ENCODE measurements at places on chromosomes 13 and 19.

DNA sequence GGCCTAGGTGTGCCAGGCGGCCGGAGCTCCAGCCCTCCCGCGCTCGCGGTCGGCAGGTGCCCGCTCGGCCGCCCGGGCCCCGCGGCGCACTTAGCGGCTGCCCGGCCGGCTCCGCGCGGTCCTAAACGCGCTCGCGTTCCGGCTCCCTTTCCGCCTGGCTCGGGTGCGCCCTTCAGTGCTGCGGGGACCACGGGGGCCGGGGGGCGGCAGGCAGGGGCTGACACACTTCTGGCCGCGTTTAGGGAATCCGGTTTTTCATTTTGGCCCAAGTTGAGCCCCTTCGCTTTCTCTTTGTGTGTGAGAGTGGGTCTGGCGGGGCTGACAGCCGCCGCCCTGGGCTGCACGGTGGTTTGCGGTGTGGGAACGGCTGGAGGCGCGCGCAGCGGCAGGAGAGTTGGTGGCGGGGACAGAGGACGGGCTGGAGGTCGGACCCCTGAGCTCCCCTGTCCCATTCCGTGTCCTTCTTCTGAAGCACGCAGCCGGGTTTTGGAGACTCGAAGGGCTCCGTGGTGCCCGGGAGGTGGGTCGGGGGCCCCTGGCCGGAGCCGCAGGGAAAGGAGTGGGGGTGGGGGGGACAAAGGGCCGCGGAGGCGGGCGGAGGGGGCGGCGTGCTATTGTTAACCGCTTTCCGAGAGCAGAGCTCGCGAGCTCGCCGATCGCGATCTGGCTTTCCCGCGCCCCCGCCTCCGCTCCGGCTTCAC lies 3.1 kb downstream of the FGF9 start:
- DNase-seq, result no peak

DNA sequence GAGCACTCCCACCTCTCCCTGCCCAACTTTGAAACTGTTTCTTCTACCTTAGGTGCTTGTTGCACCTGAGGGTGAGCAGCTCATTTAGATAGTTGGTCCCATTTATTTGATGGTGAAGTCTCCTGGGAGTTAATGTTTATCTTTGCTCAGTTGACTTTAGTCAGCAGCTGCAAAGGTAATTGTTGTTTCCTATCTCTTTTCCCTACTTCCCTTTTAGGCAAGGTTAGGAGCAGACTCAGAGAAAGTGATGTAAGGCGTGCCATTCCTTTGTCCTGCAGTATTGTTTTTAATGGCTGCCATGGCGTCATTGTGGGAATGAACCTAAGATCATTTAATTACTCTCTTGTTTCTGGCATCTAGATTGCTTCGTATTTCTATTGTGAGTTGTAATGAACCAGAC lies 11.6 kb downstream of the AKAP11 start:
- DNase-seq, result no peak

DNA sequence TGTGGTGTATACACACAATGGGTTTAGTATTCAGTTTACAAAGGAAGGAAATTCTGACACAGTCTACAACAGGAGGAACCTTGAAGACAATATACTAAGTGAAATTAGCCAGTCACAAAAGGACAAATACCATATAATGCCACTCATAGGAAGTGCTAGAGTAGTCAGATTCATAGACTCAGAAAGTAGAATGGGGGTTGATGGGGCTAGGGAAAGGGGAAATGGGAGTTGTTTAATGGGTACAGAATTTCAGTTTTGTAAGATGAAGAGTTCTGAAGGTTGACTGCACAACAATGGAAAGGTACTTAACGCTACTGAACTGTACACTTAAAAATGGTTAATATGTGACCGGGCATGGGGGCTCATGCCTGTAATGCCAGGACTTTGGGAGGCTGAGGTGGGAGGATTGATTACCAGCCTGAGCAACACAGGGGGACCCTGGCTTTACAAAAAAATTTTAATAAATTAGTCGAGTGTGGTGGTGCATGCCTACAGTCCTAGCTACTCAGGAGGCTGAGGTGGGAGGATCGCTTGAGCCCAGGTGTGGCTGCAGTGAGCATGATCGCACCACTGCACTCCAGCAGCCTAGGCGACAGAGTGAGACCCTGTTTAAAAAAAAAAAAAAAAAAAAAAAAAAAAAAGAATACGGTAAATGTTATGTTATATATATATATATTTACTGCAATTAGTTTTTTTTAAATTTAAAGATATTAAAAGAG lies 45.0 kb downstream of the SLC15A1 start:
- DNase-seq, result no peak

DNA sequence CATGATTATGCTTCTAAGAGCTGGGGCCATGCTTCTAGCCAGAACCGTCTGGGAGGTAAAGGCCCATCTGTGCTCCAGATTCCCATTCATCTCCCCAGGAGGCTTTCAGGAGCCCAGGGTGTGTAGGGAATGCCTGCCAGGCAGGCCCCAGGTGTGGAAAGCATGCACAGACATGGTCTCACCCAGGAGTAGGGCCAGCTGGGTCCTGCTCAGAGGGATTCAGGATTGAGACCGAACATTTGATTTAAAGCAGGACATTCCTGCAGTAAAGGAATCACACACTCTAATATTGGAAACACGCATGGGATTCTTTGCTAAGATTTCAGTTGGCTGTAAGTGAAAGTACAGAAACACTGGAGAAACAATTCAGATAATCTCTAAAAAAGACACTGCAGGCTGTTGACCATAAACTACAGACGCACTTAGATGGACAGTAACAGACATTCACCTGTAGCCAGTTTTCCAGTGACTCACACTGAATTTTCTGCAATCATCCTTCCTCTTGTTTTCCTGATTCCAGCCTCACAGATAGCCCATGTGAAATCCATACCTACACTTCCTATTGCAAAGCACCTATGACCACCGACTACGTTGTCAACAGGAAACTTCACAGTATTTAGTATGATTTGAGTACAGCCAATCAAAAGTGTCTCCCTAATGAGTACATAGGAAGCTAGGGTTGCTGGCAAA lies 257.8 kb downstream of the TBC1D4 start:
- DNase-seq, result no peak

GRCh38 chr13:107271227-107271626 lies 703.3 kb upstream of the ARGLU1 start:
- DNase-seq, result no peak

DNA sequence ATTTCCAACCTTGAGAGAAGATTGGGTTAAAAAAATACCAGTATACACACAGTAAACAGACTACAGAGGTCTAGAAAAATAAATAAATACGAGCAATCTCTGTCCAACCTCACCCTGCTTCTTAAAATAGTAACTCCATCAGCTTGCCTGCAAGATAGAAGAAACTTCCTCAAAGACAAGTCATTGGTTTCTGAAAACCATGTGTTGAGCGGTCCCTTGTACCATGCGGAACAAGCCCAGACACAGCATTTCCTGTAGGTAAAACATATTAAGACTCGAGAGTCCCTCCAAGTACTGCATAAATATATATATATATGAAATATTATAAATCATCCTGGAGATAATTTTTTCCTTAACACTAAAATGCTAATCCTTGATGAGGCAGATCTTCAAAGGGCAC lies 157.4 kb downstream of the MZT1 start:
- no peak for DNase-seq

GRCh38 chr13:112792511-112792910 lies 102.7 kb downstream of the ATP11A start:
- no peak for DNase-seq

DNA sequence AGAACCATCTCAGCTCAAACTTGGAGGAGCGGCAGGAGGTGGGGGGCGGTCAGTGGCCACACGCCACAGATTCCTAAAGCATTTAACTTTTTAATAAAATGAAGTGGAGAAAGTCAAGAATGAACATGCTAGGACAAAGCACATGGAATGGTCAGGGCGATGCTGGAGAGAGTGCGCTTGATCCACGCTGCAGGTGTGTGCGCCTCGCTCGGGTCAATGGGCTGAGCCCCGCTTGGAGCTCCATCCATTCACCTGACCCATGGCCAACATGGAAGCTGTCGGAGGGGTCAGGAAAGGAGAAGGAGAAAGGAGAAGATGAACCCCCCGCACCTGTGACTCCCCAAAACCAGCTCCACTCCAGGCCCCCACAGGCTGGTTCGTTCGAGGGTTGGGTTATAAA lies 41.8 kb downstream of the SUGP2 start:
- no peak for DNase-seq

DNA sequence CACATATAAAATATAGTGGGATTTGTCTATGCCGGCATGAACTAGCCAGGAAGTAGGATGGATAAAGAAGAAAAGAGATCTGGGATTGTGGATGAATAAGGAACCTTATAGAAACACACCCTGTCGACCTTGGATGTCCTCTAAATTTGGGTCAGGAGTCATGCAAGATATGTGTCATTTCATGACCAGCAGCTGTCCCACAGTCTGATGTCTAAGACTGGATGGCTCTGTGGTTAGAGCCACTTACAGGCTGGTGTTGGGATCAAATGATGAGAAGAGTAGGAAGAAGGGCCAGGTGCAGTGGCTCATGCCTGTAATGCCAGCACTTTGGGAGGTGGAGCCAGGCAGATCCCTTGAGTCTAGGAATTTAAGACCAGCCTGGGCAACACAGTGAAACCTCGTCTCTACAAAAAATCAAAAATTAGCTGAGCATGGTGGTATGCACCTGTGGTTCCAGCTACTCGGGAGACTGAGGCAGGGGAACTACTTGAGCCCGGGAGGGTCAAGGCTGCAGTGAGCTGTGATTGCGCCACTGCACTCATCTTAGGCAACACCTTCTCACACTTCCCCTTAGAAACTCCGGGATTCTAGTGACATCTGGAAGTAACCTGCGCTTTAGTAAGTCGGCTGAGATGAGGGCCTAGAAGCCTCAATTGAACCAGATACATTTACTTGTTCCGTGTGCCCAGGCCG lies 30.8 kb downstream of the TMED1 start:
- DNase-seq, result no peak

DNA sequence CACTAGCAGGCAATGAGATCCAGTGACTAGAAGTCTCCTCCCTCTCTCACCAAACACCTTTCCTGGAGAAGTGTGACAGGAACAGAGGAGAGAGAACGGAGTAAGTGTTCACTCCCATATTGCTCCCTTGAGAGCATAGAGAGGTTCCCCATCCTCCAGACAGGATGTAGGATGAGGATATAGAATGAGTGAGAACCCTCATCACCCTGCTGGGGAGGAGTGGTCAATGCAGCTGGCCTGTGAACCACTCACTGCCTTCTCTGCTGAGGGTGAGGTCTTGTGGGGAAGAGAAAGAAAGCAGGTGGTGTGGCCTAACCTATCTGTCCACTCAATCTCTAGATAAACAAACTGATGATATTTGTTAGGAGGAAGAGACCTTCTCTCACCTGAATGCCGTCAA lies 386.6 kb downstream of the PCDH20 start:
- DNase-seq, result no peak

DNA sequence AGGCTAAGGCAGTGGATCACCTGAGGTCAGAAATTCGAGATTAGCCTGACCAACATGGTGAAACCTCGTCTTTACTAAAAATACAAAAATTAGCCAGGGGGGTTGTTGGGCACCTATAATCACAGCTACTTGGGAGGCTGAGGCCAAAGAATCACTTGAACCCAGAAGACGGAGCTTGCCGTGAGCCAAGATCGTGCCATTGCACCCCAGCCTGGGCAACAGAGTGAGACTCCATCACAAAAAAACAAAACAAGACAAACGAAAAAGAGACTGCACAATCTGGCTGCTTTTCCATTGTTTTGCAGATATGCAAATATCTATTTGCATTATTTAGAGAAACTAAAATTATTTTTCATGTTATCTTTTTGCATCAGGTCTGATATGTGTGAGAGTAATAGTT lies 83.6 kb downstream of the ZNF486 start:
- DNase-seq, result no peak

- DNase-seq, result no peak
These were observed 843 bp downstream of the MEX3D start for GRCh38 chr19:1567116-1567847.

- DNase-seq, result no peak
These were observed 22.0 kb upstream of the ARHGEF7 start for GRCh38 chr13:111093136-111093535.

GRCh38 chr13:86906127-86906874 lies 764.9 kb upstream of the SLITRK5 start:
- DNase-seq, result no peak

DNA sequence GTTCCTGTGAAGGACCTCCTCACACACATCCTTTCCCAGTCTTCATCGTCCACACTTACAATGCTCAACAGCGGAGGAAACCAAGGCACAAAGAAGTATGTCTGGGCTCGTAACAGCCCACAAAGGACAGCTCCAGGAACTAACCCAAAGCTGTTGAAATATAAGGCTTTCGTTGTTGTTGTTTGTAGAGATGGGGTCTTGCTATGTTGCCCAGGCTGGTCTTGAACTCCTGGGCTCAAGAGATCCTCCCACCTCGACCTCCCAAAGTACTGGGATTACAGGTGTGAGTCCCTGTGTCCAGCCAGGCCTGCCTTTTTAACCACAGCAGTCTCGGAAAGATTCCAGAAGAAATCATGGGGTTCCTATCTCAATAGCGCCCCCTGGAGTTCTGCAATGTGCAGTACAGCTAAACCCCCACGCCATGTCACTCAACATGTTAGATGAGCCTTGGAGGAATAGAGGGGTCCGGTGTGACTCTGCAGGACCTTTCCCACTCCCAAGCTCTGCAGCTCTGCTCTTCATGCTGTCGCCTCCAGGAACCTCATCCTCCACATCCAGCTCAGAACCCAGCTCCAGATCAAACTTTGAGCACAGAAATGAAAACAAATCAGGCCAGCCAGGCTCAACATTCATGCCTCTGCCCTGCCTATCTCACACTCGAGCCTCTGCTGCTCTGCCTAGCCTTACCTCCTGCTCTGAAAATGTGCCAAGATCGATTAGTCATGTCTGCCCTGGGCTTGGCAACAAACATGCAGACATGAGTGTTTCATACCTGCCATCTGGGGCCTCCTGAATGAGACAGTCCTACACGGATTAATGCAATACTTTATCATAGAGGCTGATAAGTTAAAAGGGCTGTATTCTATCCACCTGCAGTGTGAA lies 7.5 kb downstream of the PLA2G4C start:
- no peak for DNase-seq

DNA sequence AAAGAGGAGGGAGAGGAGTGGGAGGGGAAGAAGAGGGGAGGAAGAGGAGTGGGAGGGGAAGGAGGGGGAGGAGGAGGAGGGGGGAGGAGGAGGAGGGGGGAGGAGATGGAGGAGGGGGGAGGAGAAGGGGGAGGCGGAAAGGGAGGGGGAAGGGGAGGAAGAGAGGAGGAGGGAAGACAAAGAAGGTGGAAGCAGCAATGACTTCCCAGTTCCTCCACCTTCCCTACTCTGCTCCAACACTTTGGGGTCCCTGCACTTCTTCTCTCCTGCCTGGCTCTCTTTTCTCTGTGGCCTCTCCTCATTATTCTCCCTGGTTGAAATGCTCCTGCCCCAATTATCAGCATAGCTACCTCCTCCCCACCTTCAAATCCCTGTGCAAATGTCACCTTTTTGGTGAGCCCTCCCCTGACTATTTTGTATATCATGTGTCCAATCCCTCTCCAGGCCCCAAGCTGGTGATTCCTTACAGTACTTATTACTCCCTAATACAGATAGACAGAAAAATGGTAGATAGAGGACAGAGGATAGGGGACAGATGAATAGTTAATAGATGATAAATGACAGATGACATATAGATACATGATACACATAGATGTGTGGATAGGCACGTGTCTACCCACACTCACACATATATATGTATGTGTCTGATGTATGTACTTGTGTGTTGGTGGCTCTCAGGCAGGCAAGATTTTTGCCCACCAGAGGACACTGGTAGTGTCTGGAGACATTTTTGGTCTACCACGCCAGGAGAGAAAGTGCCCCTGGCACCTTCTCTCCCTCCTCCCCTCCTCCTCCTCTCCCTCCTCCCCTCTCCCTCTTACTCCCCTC lies 25.2 kb downstream of the NLRP9 start:
- no peak for DNase-seq

- DNase-seq, result no peak
These were observed 323.6 kb downstream of the KLF12 start for GRCh38 chr13:73810647-73811046.

GRCh38 chr13:112065521-112065866 lies 1.5 kb upstream of the SOX1 start:
- no peak for DNase-seq

Measured in cortex of kidney (tissue), 1 donor.